ENCODE measurements at places on chromosomes 6 and 20.
A peak's percentile ranks its signal among the peaks of the same experiment; 100 is the strongest.

DNA sequence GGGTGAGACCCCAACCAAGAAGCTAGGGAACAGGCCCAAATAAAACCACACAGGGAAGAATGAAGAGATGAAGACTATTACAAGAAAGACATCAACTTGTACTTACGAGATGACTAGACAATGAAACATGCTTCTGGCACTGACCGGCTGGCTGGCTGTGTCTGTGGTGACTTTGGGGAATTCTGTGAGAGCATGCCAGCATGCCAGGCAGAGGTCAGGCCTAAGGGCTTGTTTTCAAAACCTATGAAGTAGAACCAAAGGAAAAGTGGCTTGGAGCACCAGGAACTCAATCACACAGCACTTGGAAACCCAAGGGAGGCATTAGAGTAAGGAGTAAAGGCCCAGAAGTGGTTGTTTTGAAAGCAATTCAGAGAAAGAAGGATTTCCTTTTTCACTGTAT is 28.4 kb upstream of the GSTA3 start:
- DNase-seq = no peak

- DNase-seq = no peak
Measured at GRCh38 chr20:9999645-10000044, 35.1 kb upstream of the ANKEF1 start.

- peak; percentile 25 for DNase-seq
Measured at GRCh38 chr20:57938158-57939108, 228.6 kb upstream of the PMEPA1 start.

GRCh38 chr6:136890194-136890839 is 31.8 kb upstream of the SLC35D3 start:
- DNase-seq = no peak

DNA sequence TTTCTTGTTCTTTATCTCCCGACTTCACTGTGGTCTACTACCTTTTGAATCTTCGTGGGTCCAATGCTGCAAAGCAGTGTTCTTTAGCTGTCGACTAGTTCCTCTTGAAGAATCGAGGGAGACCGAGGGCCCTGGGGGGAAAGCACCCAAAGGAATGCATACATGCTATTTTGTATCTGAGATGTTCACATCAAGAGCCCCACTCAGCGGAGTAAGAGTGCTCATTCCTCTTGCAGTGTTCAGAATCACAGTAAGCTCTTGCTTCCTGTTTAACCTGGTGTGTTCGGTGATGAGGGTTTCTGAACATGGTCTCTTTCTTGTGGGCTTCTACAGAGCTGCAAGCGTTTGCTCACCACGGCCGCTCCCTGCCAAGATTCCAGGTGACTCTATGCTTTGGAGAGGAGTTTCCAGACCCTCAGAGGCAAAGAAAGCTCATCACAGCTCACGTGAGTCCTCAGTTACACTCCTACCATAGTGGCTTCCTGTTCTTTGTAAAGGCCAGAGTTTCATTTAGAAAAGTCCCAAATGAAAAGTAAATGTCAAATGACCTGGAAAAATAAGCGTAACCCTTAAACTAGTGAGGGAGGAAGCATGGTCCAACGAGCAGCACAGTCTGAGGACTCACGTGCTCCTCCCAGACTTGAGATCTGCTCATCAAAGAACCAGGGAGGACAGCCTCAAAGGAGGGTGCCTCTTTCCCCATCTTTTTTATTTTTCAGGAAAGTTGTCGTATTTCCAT is 13.3 kb downstream of the IRF4 start:
- no peak for DNase-seq

GRCh38 chr20:39009348-39009747 is 47.2 kb downstream of the DHX35 start:
- DNase-seq = peak; percentile 23

GRCh38 chr6:130730600-130730999 is 96.6 kb upstream of the SMLR1 start:
- no peak for DNase-seq

GRCh38 chr6:84356907-84357306 is 129.5 kb upstream of the CEP162 start:
- no peak for DNase-seq

GRCh38 chr6:170134031-170134470 is 156.8 kb downstream of the DLL1 start:
- DNase-seq = no peak

DNA sequence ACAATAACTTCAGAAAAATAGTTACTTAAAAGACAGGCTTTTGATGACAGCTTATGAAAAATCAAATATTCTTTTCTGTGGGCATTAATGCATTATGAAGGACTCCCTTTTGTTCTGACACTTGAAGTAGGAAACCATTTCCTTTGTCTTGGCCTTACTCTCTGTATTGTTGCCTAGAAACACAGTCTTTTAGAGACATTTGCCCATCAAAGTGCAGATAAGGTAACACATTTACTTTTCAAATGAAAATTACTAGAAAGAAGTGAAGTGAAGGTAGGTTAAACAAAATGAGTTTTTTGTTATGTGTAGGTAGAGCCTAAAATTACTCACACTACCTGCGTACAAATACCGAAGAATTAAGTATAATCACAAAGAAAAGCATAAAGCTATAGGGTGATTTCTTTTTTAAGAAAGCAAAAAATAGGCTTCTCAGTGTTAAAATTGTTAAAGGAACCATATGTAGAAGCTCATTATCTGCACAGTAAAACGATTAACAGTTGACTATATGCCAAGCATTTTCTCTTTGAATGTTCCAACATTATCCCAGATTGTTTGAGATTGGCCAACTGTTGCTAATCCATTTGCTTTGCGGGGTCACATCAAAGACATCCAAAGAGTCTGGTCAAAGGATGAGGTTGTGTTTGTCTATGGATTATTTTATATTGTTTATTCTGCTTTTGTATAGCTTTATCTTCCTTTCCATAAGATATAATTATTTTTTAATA is 542.0 kb upstream of the RNF217 start:
- DNase-seq = no peak

DNA sequence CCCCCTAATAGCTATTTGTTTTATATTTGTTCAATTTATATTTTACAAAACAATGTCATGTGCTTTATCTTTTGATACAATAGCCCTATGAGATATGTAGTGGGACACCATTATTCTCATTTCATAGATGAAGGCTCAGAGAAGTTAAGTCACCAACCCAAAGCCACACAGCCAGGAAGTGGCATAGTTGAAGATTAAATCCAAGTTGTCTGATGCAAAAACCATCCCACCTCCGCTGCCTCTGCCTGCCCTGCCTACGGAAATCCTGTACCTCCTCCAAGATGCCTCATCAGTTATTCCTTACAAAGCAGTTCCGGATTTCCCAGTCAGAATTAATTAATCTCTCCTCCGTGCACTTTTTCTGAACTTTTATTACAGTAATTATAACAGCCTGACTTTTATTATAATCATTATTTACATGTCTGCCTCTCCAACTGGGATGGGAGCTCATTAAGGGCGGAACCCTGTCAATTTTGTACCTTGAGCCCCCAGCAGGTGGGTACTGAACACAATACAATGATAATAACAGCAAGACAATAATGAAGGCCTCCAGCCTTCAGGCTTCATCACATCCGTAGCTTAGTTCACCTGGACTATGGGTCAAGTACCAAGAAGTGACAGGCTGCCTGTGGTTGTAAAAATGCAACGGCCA is 54.7 kb downstream of the LRFN2 start:
- no peak for DNase-seq

DNA sequence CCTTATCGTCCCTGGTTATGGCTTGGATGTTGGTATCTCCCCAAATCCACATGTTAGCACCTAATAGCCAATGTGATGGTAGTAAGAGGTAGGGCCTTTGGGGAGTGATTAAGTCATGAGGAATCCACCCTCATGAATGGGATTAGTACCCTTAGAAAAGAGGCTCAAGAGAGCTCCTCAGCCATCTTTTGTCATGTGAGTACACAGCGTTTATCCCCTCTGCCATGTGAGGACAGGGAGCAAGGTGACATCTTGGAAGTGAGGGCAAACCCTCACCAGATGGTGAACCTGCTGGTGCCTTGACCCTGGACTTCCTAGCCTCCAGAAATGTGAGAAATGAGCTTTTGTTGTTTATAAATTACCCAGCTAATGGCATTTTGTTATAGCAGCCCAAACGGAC is 16.1 kb upstream of the SIRPB2 start:
- no peak for DNase-seq

DNA sequence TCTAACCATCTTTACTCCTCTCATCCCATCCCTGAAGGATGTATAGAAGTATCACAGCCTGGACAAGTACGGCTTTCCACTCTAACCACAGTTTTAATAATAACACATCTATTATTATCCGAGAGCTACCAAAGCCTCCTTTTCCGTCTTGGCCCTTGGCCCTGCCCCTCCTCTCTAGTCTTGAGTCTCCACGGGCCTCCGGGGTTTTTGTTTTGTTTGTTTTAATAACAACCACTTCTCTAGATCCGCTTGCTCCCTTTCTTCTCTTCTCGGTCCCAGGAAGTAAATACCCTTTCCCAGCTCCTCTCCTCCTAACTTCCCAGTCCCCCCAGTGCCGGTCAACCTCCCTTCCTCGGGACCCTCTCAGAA is 661 bp downstream of the LCA5 start:
- DNase-seq = no peak

DNA sequence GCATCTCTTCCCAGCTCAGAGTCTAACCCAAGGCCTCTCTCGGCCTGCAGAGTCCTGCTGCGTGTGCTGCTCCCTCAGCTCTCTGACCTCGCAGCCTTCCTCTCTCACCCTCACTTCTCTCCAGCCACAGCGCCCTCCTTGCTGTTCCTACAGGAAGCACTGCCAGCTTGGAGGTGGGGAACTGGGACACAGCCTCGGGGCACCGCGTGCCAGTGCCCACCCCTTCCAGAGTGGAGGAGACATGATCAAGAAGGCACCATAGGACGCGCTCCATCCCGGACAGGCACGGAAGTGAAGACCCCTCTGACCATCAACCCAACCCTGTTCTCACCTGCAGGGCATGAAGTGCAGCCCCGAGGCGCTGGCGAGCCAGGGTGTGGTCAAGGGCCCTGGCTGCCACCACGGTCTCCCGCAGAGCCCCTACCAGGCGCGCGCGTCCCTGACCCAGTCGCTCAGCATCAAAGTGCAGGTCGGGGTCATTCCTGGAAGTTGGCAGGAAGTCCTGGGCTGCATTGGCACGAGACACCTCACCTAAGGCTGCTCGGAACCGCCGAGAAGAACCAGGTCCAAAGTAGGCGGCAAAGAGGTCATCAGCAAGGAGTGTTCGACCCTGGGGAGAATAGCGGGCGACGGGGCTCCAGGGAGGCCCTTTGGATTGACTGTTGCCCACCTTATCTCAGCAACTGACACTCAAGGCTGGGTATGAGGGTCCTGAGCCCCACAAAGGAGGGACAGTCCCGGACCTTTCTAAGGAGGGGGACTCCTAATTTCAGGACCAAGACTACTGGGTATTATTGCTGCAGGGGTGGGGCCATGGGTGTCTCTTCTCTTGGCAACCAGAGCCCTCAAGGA is 1.3 kb downstream of the VWA7 start:
- no peak for DNase-seq

DNA sequence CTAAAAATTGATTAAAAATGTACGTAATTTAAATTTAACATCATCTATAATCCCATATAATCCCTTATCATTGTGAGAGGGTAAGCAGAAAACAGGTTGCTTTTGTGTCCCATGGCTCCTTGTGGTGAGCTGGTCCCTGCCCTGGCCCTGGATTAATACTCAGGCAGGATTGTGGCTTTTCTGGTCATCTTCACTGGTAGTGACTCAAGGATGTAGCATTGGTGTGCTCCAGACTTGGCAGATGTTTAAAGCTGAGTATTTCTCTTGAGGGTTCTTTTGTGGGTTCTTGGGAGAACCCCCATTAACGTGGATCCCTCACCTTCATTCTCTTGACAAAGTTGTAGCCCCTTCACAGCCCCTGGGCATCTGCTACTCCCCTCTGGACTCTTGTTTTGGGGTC is 39.3 kb downstream of the SNRNP48 start:
- DNase-seq = no peak
